Adrenal gland (tissue), 19 donors: ENCODE measurements at places on chromosomes 6 and 20. TPM values are rescaled to one million over a fixed set of nuclear protein-coding genes. Genes with fewer than 3 reads are reported as not detected.

Gene ANKRD6
- 7.3 TPM for total RNA-seq

Gene MDFI
- total RNA-seq: 22.9 TPM

Gene ZSWIM3
- total RNA-seq: 9.3 TPM

Gene PNLDC1
- not detected for total RNA-seq

Gene PROKR2
- total RNA-seq: not detected

DNA sequence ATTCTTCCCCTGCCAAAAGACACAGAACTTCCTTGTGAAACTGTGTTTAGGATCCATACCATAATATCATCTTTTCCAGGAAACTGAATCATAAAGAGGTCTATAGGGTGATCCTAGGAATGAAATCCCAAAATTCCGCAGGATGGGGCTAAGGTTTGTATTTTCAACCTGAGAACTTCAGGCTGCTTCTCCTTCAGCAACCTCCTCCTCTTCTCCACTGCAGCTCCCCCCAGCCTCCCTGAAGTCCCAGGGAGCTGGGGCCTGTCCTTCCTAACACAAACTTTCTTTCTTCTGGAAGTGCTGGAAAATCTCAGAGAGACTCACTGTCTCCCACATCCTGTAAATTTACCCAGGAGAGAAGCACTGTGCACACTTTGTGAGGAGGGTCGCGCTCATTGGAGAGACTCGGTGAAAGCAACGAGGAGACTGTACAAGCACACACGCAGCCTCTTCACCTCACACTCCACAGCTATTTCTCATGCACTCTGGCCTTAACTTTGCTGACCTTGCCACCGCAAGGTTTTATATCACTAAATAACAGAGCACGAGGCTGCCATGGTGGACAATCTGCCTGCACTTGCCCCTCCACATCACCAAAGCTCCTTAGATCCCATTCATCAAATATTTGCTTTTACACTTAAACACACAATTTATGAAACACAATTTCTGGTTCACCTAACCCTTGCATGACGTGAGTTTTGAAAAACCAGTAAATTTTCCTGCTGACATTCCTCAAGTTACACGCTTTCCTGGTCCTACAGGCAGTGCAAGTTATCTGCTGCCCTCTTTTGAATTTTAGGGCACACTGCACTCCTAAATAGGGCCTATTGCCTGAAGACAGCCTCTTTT is 14.3 kb downstream of the ID4 start:
- DNase-seq: peak; percentile 38

- DNase-seq: peak; percentile 52
Observed at GRCh38 chr6:75934643-75935472, 137.6 kb downstream of the IMPG1 start.

GRCh38 chr20:10618611-10619245 is 55.1 kb downstream of the JAG1 start:
- DNase-seq: no peak

DNA sequence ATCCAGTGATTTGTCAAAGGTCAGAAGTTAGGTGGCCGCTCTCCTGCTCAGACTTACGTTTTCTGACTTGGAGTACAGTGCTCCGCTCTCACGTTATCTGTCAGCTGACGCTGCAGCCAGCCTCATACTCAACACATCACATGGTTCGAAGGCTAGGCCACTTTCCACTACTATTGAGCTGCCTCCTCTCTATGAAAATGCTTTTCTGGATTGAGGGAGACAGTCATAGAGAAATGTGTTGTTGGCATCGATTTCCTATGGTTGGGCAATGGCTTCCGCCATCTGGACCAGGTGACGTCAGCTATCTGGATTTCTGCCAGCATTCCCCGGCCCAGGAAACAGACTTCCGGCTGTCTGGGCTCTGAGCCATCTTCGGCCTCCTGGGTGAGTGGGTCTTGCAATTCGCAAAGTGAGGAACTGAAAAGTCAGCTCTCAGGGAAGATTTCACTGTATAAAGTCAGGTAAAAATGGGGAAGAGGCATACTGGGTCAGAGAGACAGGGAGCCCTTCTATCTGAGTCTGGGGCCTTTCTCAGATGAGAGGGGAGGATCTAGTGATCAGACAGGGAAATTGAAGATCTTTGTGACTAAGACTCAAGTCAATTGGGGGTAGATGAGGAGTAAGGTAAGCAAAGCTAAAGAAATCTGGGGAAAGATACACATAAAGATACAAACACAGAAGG is 37.5 kb upstream of the IER3 start:
- peak; percentile 99 for DNase-seq

GRCh38 chr6:91420243-91420642 is 833.4 kb upstream of the MAP3K7 start:
- no peak for DNase-seq

GRCh38 chr6:30397697-30398096 is 52.7 kb downstream of the RPP21 start:
- DNase-seq: no peak

- peak; percentile 50 for DNase-seq
Observed at GRCh38 chr6:17289630-17290061, 8.5 kb downstream of the RBM24 start.

DNA sequence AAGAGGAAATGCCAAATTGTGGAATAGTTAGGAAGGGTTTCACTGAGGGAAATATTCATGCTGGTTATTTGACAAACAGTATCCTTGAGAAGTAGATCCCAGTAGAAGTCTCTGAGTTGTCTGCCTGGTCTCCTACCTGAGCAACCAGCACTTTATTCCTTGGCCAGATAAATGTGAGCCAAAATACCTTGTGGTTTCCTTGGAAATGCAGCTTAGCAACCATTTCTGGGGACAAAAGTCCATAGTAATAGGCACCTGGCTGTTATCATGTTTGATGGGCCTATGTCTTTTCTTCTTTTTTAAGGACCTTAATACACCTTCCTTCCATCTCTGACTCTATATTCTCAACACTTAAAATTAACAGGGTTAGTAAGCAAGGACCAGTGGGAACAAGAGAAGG is 217.1 kb upstream of the MARCKS start:
- DNase-seq: no peak

DNA sequence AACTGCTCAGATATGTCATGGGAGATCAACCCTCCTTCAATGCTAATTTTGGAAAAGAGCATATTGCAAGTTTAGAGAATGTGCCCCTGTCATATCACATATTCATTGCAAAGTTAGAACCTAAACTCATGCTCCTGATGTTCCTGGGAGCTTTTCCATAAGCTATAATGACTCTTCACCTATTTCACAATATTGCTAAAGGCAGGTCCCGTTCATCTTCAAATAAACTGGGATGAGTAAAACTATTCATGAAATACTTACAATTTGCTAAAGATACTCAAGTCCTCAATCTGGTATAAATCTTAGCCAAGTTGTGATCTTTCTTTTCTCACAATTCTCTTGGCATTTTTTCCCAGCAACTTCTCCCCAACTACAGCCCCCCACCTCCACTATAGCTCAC is 121.7 kb upstream of the TNFAIP3 start:
- no peak for DNase-seq

DNA sequence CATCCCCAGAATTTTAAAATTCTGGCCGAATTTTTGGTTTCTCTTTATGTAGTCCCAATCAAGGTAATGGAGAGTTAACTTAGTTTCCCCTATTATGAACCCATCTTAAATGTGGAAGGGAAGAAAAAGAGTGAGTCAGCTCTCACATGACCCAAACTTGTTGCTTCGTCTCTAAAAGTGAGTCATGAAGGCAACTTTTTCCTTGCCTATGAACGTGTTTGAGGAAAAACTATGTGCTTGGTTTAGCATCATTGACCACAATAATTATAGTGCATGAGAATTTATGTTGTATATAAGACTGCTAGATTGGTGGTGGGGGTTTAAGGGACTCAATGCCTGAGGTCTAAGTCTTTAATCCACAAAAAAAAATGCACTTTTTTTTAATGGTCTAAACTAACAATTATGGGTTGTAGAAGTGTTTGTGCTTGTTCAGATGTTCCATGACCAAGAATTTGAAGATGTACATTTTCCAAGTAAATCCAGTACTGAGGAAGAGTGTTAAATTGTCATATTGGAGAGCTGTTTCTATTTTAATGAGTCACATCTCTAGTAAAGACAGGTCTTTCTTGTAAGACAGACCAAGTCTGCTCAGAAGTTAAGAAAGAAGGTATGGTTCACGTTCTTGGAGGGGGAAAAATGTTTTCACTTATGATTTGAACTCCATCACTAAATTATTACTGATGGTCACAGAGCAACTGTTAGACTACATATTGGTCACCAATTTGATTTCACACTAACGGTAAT is 409.9 kb upstream of the MARCKS start:
- no peak for DNase-seq

- DNase-seq: no peak
Observed at GRCh38 chr20:14859627-14860026, 522.2 kb upstream of the FLRT3 start.
